ENCODE measurements at places on chromosomes 3 and 15. TPM values are rescaled to one million over a fixed set of nuclear protein-coding genes. Genes with fewer than 3 reads are reported as not detected.

DNA sequence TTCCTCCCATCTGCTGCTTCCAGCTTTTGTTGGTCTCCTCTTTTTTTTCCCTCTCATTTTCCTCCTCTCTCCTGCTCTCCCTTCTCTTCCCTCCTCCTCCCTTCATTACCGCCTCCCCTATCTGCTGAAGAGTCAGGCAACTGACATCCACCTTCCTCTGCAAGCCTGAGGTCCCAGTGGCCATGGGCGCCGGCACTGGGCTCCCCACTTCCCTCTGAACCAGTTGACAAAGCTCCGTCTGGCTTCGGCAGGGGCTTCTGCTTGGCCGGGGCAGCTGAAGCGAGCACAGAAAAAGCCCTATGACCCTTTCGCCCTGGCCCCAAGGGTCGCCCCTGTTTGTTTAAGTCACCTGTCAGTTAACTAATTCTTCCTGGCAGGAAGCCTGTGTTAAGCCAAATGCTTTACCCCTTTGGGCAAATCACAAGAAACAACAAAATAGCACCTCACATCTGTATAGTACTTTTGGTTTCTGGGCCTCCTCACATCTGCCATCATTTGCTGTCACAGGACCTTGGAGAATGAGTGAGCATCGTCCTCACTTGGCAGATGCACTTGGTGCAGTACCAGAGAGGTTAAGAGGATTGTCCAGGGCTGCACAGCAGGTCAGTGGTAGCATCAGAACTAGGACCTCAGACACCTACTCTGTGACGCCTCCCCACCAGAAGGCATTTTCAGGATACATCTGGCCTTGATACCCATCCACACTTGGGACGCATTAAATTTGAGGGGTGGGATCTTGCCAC, 27.7 kb downstream of the ITGA11 start:
- H3K27me3 ChIP-seq = no peaks in the 10 kb centered on the region
- DNase-seq = peak; percentile 74
- no peaks in the 10 kb centered on the region for H3K4me1 ChIP-seq
- no peak overlapping the region for H3K4me3 ChIP-seq

The CFAP100 gene
- not detected for total RNA-seq

The LYZL4 gene
- not detected for total RNA-seq

DNA sequence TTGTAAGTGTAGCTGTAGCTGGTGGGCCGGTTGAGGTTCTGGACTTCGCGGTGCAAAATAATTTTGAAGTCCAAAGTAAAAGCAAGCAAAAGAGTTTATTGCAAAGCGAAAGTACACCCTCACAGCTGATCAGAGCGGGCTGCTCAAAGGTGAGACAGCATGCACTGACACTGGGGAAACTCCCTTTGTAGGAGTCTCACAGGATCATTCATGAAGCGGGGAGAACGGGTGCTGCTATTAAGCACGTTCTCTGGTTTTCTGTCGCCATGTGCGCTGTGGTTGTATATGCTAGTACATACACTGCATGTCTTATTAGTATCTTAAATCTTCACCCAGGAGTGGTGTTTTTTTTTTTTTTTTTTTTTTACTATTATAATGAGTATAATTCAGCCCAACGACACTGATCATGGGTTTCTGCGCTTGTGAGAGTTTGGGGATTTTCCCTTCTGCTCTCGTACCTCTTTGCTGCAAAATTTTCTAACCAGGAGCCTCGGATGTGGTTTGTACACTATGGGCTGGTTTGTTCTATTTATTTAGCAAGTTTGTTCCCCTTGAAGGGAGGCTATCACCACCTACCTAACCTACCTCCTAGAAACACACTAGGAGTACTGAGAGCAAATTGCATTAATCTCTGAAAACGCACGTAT, 1.4 kb upstream of the AP4E1 start:
- peak overlapping the region; percentile 95 for H3K27ac ChIP-seq
- peak overlapping the region; percentile 99 for H3K4me3 ChIP-seq
- no peak for DNase-seq
- H3K4me1 ChIP-seq = peaks cover 30% of the 10 kb centered on the region

DNA sequence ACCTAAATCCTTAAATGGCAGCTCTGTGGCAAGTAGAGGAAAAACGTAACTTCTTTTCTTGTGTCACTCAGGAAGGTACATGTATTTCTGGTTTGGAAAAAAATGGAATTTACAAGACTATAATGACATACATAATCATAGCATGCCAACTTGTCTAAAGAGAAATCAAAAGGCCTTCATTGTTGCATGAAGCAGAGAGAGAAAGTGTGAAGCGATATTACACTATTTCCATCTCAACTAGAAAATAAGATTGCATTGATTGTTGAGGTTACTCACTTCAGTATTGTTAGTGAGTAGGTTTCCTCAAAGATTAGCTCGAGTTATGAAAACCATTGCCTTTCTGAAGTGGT, 67.2 kb upstream of the GCSAM start:
- no peak for DNase-seq
- H3K27ac ChIP-seq = no peak overlapping the region
- H3K27me3 ChIP-seq = no peaks in the 10 kb centered on the region
- no peaks in the 10 kb centered on the region for H3K4me1 ChIP-seq

The RTP3 gene
- not detected for total RNA-seq

The CCDC13 gene
- total RNA-seq = not detected

DNA sequence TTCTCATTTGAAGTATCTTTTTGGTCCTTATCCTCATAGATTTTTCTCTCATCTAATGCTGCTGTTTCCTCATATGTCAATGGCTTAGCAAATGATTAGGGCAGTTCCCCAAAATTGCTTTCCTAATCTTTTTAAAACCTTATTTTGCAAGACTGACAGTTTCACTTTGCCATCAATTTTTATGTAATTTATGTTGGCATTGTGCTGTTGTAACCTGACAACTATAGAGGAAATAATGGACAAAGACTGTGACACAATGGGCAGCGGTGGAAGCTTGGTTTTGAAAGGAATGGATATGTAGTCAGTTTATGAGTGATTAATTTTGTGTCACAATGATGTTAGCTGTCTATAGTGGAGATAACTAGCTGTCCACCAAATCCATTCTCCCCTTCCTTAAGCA, 10.6 kb upstream of the SH3BP5 start:
- no peak overlapping the region for H3K27ac ChIP-seq
- H3K4me1 ChIP-seq = no peaks in the 10 kb centered on the region
- no peak overlapping the region for H3K4me3 ChIP-seq
- DNase-seq = no peak
- H3K36me3 ChIP-seq = no peaks in the 10 kb centered on the region

DNA sequence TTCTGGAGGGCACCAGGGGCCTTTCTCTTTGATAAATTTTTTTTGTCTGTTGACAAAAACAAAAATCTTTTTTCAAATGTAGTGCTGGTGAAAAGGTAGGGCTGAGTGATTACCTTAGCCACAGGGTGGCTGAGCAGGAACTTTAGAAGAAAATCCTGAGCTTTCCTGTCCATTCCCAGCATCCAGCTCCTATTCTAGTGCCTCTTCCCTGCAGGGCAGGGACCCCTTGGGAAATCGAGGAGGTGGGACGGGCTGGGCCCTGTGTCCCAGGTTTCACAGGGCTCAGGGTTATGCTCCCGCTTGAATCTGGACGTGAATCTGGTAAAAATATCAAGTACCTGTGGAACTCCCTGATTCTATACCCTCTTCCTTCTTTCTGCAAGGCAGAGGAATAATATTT, 31.7 kb downstream of the EDEM1 start:
- H3K4me3 ChIP-seq = no peak overlapping the region
- H3K27ac ChIP-seq = no peak overlapping the region
- no peak for DNase-seq
- peaks cover 45% of the 10 kb centered on the region for H3K36me3 ChIP-seq
- H3K4me1 ChIP-seq = no peaks in the 10 kb centered on the region
- H3K27me3 ChIP-seq = no peaks in the 10 kb centered on the region

The HCLS1 gene
- 11.8 TPM for total RNA-seq

- H3K27ac ChIP-seq = no peak overlapping the region
- no peaks in the 10 kb centered on the region for H3K4me1 ChIP-seq
- no peaks in the 10 kb centered on the region for H3K27me3 ChIP-seq
- H3K36me3 ChIP-seq = no peaks in the 10 kb centered on the region
- DNase-seq = no peak
These were observed 14.1 kb upstream of the TMEM40 start for GRCh38 chr3:12773030-12773709.

DNA sequence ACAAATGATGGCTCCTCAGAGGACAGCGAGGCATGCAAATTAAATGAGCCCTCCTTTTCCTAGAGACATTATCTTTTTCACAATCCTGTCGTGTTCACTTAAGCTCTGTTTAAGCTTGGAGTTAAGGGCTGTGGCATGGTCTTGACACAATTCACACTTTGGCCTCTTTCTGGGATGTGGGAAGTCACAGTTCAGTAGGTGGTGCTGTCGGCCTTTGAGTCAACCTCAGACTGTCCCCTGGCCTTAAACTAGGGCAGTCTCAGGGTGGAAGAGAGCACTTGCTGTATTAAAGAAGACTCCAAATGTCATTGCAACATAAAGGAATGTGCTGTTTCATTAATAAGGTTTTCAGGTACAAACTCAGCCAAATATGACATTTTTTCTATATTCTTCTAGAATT, 351.0 kb downstream of the MCTP2 start:
- no peaks in the 10 kb centered on the region for H3K4me1 ChIP-seq
- no peak overlapping the region for H3K4me3 ChIP-seq
- H3K36me3 ChIP-seq = no peaks in the 10 kb centered on the region

GRCh38 chr15:41215708-41216107, 14.8 kb downstream of the EXD1 start:
- H3K4me3 ChIP-seq = no peak overlapping the region
- no peaks in the 10 kb centered on the region for H3K27me3 ChIP-seq
- H3K36me3 ChIP-seq = no peaks in the 10 kb centered on the region
- H3K27ac ChIP-seq = no peak overlapping the region
- H3K4me1 ChIP-seq = no peaks in the 10 kb centered on the region

The SLC12A8 gene
- total RNA-seq = 2.5 TPM

The DNAJA4 gene
- 115 TPM for total RNA-seq

DNA sequence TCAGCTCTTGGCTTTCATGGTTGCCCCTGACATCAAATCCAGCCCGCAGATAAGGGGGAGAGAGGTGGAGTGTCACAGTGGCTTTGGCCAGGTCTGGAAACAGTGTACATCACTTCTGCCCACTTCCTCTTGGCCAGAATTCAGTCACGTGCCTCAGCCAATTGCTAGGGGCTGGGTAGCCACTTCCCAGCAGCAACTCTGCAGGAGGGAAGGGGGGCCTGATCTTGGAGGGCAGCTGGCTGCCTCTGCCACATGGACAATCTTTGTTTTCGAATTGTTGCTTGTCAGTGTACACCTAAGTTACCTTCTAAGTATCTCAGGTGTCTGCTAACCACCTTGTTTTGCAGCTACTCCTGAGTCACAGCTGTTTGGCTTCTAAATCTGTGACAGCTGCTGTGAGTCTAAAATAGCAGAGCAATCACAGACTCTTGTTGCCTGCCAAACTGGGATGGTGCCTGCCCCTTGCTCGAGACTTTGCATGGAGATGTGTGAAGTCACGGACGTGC, 41.0 kb upstream of the LIMD1 start:
- H3K4me1 ChIP-seq = peaks cover 61% of the 10 kb centered on the region
- no peaks in the 10 kb centered on the region for H3K36me3 ChIP-seq
- peak; percentile 65 for DNase-seq
- no peak overlapping the region for H3K4me3 ChIP-seq

The CRELD1 gene
- 18.9 TPM for total RNA-seq

DNA sequence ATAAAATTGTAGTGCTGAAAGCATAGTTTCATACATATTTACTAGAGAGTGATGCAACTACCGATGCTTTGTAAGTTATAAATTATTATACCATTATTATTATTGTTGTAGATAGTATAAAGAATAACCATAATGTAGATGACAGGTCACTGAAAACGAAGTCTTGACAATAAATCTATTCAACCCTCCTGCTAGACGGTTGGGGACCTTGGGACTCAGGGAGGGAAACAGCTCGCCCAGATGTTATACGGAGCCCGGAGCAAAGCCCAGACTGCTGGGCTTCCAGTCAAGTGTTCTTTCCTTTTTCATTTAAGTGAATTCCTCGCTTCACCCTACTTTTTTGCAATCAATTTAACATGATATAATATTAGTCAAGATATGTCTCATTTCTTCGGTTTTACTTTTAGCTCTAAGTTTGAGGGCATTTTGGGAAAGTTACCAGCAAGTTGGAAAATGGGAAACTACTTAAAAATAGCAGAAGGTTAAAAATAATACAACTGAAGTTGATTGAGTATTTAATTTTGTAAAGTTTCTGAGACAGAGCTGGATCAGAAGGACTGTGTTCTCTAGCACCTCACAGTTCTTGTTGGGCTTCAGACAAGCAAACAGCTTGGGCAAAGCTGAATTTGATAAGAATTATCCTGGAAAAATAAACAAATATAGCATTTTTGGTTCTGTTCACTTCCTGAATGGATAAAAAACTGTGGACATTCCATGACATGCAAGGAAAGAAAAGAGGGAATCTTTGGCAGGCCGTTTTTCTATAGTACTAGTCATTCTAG, 173.4 kb upstream of the TP63 start:
- H3K4me3 ChIP-seq = no peak overlapping the region
- H3K27me3 ChIP-seq = no peaks in the 10 kb centered on the region
- peaks cover 16% of the 10 kb centered on the region for H3K4me1 ChIP-seq
- DNase-seq = no peak
- no peaks in the 10 kb centered on the region for H3K36me3 ChIP-seq
- H3K27ac ChIP-seq = no peak overlapping the region

Measured in suprapubic skin (tissue), 4 donors.